ENCODE measurements at places on chromosomes 2 and 18. TPM values are rescaled to one million over a fixed set of nuclear protein-coding genes. Genes with fewer than 3 reads are reported as not detected.
A peak's percentile ranks its signal among the peaks of the same experiment; 100 is the strongest.

Gene TUBB8B
- polyA plus RNA-seq = not detected

Gene CD226
- 1.6 TPM for polyA plus RNA-seq

Gene NTSR2
- polyA plus RNA-seq = not detected

Gene DSG4
- polyA plus RNA-seq = 0.04 TPM

GRCh38 chr2:237113026-237113795 is 27.5 kb downstream of the COPS8 start:
- no peaks in the 10 kb centered on the region for H3K36me3 ChIP-seq
- H3K4me1 ChIP-seq = no peaks in the 10 kb centered on the region
- no peak overlapping the region for H3K4me3 ChIP-seq
- no peaks in the 10 kb centered on the region for H3K27me3 ChIP-seq
- no peak overlapping the region for H3K27ac ChIP-seq
- no peak for DNase-seq

GRCh38 chr18:44474067-44474411 is 206.6 kb upstream of the SETBP1 start:
- DNase-seq = no peak
- H3K36me3 ChIP-seq = no peaks in the 10 kb centered on the region
- H3K27me3 ChIP-seq = no peaks in the 10 kb centered on the region
- no peak overlapping the region for H3K4me3 ChIP-seq

- no peaks in the 10 kb centered on the region for H3K27me3 ChIP-seq
- H3K36me3 ChIP-seq = peaks cover 3% of the 10 kb centered on the region
- H3K4me3 ChIP-seq = no peak overlapping the region
- no peaks in the 10 kb centered on the region for H3K4me1 ChIP-seq
These were observed 40.1 kb downstream of the GPD2 start for GRCh38 chr2:156476021-156476849.

DNA sequence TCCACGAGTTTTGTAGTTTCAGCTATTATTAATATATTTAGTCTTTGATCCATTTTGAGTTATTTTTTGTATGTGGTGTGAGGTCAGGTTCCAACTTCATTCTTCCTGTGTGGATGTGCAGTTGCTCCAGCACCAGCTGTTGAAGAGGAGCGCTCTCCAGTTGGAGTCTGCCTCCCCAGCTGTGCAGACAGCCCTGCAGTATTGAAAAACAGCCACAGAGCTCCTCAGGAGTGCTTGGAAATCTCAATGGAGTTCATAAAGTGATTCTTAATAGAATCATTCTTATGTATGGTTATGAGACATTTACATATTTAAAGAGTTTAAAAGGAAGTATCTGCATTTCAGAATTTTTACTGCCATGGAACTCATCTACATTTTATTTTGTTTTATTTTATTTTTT is 17.3 kb downstream of the DGKD start:
- H3K36me3 ChIP-seq = peaks cover 3% of the 10 kb centered on the region
- DNase-seq = no peak
- no peak overlapping the region for H3K27ac ChIP-seq
- H3K4me3 ChIP-seq = no peak overlapping the region
- peaks cover 9% of the 10 kb centered on the region for H3K4me1 ChIP-seq

GRCh38 chr2:190635781-190636180 is 13.1 kb upstream of the NAB1 start:
- no peaks in the 10 kb centered on the region for H3K36me3 ChIP-seq
- no peak overlapping the region for H3K27ac ChIP-seq
- DNase-seq = no peak
- no peaks in the 10 kb centered on the region for H3K4me1 ChIP-seq
- H3K27me3 ChIP-seq = no peaks in the 10 kb centered on the region

DNA sequence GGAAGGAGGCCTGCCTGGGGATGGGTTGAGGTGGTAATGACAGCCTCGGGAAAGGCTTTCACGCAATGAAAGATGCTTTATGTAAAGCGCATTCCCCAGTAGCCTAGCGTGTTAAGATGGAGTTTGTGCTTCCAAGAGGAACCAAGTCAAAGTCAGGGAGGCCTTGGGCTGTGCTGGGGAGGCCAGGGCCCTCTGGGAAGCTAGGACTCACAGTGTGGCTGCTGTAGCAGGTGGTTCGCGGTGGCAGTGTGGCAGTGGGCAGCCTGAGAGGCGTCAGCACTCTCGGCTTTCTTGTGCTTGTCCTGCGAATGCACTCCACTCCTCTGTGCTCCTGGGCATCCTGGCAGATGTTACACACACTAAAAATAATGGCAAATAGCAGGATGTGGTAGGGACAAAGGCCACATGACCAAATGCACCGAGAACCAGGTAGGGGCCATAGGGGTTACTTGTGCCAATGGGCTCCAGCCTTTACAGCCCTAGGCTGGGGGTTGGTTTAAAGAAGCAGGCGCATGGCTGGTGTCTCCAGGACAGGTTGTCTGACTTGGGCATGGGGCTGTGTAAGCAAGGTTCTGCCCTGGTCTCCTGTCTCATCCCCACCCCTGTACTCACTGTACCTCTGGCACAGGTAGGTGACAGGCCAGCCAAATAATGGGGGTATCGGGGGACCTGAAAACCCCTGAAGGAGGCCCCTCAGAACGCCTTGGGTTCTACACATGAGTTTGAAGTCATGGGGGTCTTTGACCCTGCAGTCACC is 154.4 kb upstream of the TWIST2 start:
- no peaks in the 10 kb centered on the region for H3K4me1 ChIP-seq
- no peaks in the 10 kb centered on the region for H3K27me3 ChIP-seq

DNA sequence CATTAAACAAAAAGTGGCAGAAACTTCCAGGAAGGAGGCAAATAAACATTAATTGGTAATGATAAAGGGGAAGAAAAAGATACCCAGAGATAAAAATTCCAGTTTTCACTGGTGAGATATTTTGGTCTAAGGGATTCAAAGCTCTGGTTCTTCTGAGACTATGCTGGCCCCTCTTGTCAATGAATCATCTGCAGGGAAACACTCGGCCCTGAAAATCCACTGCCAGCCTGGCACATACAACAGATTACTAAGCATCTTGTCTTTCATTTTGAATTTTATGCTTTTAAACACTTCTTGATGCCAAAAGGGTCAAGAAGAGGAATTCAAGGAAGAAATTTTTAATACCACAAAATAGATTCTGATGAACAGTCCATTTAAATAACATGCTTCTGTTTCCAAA is 1603.8 kb upstream of the ZEB2 start:
- H3K4me3 ChIP-seq = no peak overlapping the region
- no peaks in the 10 kb centered on the region for H3K27me3 ChIP-seq
- no peaks in the 10 kb centered on the region for H3K36me3 ChIP-seq
- no peak for DNase-seq
- no peaks in the 10 kb centered on the region for H3K4me1 ChIP-seq
- no peak overlapping the region for H3K27ac ChIP-seq

- DNase-seq = no peak
- no peaks in the 10 kb centered on the region for H3K27me3 ChIP-seq
- H3K4me1 ChIP-seq = peaks cover 25% of the 10 kb centered on the region
- no peaks in the 10 kb centered on the region for H3K36me3 ChIP-seq
- H3K4me3 ChIP-seq = no peak overlapping the region
These were observed 7.0 kb upstream of the SCTR start for GRCh38 chr2:119531292-119531691.

- peak overlapping the region; percentile 96 for H3K27ac ChIP-seq
- DNase-seq = peak; percentile 2
- H3K27me3 ChIP-seq = no peaks in the 10 kb centered on the region
These were observed 1.2 kb upstream of the CLASP1 start for GRCh38 chr2:121650315-121650930.

GRCh38 chr2:234771176-234771575 is 180.6 kb upstream of the SH3BP4 start:
- H3K4me1 ChIP-seq = no peaks in the 10 kb centered on the region
- no peaks in the 10 kb centered on the region for H3K27me3 ChIP-seq
- no peak overlapping the region for H3K27ac ChIP-seq
- H3K4me3 ChIP-seq = no peak overlapping the region
- H3K36me3 ChIP-seq = no peaks in the 10 kb centered on the region
- DNase-seq = no peak

- no peak overlapping the region for H3K4me3 ChIP-seq
- H3K27me3 ChIP-seq = no peaks in the 10 kb centered on the region
- no peaks in the 10 kb centered on the region for H3K4me1 ChIP-seq
- peak overlapping the region; percentile 57 for H3K27ac ChIP-seq
These were observed 102.7 kb downstream of the MAP2 start for GRCh38 chr2:209526561-209526960.
